ENCODE measurements at places on chromosomes 11 and 22.

- no peak for DNase-seq
Measured at GRCh38 chr11:81220146-81220895, 1513.3 kb downstream of the FAM181B start.

DNA sequence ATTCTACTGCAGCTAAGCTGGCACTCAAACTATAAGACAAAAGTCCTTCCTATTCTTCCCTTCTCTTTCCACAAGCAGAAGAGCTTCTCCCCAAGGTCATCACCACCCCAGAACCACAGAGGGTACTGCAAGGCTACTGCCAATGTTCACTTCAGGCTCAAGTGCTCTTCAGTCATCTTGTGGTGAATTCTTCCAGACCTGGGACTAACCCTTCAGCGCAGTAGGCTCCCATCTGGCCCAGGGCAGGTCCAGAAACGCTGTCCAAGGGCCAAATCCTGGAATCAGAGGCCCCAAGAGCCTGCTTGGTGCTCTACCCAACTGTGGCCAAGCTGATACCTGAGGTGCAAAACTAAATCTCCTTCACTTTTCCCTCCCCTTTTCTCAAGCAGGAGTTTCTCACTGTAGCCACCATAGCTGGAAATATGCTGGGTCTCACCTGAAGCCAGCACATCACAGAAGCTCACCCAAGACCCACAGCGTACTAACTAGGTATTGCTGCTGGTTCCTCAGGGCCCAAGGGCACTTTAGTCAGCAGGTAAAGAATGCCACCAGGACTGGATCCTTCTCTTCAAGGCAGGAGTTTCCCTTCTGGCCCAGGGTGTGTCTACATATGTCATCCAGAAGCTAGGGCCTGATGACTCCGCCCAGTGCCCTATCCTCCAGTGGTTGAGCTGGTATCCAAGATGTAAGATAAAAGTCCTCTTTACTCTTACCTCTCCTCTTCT, 27.8 kb downstream of the FCHSD2 start:
- DNase-seq, result no peak

DNA sequence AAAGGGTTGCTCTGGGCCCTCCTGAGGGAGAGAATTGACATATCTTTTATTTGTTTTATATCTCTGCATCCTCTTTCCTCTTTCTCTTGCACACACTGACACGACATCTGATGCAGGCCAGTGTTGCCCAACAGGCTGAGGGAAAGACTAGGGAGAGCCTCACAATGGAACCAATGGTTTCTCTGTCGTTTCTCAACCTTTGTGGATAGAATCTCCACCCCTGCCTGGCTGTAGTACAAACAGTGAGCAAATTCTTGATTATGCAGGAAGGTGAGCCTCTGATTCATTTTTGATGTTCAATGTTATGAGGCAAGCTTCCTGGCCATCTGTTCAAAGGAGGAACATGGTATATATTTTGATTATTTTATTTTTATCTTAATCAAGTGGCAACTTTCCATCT, 49.8 kb upstream of the PLET1 start:
- no peak for DNase-seq

- no peak for DNase-seq
Measured at GRCh38 chr11:47254386-47254785, 3.4 kb upstream of the NR1H3 start.

DNA sequence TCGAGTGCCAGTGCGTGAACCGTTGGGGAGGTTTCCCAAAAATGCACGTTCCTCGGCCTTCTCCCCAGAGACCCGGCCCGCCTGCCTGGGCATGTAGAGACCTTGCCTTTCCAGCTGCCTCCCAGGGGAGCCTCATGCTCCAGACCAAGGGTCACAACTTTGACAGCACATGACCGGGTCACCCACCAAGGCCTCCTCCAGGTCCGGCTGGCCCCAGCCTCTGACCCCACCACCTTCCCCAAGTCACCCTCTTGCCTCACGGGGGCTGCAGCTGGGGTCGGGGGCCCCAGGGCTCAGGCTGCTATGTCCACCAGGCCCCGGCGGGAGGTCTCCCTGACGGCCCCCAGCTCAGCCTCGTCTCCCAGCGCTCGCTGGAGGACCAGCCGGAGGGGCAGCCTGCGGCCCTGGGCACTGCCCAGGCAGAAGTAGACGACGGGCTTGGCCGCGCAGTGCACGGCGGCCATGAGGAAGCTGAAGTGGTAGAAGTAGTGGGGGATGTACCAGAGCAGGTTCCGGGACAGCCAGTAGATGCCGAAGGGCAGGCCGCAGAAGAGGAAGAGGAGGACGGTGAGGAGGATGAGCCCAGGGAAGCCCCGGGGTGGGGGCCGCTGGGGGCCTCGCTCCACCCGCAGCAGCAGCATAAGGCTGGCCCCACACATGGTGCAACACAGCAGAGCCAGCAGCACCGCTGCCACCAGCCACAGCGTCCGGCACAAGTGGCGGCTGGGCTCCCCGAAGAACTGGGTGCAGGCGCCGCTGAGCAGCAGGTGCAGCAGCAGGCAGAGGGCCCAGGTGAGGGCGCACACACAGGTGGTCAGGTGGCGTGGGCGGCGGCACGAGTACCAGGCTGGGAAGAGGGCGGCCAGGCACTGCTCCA, 4.4 kb downstream of the MRGPRE start:
- no peak for DNase-seq

GRCh38 chr11:109303342-109303741, 118.6 kb upstream of the C11orf87 start:
- DNase-seq, result no peak

DNA sequence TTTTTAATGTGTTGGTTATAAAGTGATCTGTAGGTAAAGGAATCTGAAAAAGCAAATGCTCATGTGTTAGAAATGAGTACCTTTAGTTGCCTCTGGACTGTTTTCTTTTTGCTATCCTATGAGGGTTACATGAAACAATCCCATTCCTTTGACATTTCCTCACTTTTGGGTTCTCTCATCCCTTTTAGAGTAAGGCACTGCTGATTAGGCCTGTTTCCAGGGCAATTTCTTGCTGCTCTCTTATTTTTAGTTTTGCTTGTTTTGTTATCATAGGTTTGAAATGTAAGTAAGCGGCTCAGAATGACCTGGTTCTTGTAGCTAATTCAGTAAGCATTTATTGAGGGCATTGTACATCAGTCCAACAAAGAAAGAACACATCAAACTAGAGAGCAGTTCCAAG, 138.9 kb downstream of the DDX10 start:
- no peak for DNase-seq

GRCh38 chr11:76978239-76978638, 56.0 kb upstream of the B3GNT6 start:
- no peak for DNase-seq

GRCh38 chr11:134290646-134291045, 14.5 kb downstream of the GLB1L3 start:
- no peak for DNase-seq

DNA sequence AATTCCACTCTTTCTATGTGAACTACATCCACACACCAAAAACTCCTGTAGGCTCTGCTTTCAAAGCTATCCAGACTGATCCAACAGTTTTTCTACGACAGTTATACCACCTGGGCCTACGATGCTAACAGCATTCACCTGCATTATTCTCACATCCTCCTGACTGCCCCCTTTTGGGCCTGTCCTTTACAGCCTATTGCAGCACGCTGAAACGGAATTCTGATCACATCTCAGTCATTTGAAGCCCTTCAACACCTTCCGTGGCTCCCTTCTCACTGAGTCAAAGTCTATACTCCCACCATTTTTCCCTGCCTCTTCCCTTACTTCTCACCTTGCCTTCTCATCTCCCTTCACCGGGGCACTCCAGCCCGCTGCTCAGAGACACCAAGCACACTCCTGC, 791.3 kb upstream of the KIRREL3 start:
- no peak for DNase-seq

GRCh38 chr11:61417670-61418069, 12.1 kb downstream of the CPSF7 start:
- no peak for DNase-seq

All from LoVo (cell line).